ENCODE measurements at places on chromosomes 2 and 18. TPM values are rescaled to one million over a fixed set of nuclear protein-coding genes. Genes with fewer than 3 reads are reported as not detected.
A peak's percentile ranks its signal among the peaks of the same experiment; 100 is the strongest.

DNA sequence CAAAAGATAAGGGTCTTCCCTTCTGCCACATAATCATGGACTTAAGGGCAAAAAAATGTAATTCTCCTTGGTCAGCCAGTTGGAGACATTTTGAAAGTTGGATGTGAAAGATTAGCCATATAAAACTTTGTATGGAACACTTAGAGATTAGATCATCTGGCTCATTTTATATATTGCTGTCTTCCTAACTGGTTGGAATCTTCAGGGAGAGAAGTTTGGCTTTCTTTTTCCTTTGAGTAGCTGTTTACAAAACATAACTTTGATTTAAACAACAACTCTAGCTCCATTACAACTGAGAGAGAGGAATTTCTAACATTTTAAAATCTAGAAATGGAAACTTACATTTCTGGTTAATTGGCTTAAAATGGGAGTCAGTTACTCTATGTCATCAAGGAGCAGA, 132.7 kb downstream of the RDH14 start:
- no peak for DNase-seq
- no peak overlapping the region for H3K4me3 ChIP-seq
- H3K27me3 ChIP-seq = no peaks in the 10 kb centered on the region
- H3K4me1 ChIP-seq = no peaks in the 10 kb centered on the region

DNA sequence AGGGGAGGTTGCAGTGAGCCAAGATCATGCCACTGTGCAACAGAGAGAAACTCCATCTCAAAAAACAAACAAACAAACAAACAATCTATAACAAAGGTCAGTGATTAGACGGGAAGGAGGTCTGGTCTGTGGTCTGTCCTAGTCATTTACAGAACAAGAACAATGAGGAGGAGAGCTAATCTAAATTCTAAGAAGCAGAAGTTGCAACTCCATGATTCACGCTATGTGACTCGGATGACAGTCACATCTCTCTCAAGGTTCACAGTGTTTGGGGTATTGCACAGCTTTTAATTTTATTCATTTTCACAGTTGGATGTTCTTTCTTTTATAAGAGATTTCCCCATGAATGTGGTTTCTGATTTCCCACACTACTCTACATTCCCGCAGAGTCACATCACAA, 218.7 kb upstream of the PIEZO2 start:
- no peak for DNase-seq
- H3K27me3 ChIP-seq = no peaks in the 10 kb centered on the region
- no peak overlapping the region for H3K27ac ChIP-seq
- no peak overlapping the region for H3K4me3 ChIP-seq
- no peaks in the 10 kb centered on the region for H3K4me1 ChIP-seq

- DNase-seq = no peak
- H3K27ac ChIP-seq = no peak overlapping the region
- H3K36me3 ChIP-seq = no peaks in the 10 kb centered on the region
- H3K4me1 ChIP-seq = no peaks in the 10 kb centered on the region
- no peaks in the 10 kb centered on the region for H3K27me3 ChIP-seq
Observed at GRCh38 chr18:6719098-6719846, 10.2 kb upstream of the ARHGAP28 start.

- DNase-seq = no peak
- H3K4me1 ChIP-seq = no peaks in the 10 kb centered on the region
- H3K4me3 ChIP-seq = no peak overlapping the region
Observed at GRCh38 chr18:59814891-59815290, 84.9 kb upstream of the PMAIP1 start.

- no peaks in the 10 kb centered on the region for H3K36me3 ChIP-seq
- peak overlapping the region; percentile 76 for H3K27ac ChIP-seq
- no peak overlapping the region for H3K4me3 ChIP-seq
- H3K4me1 ChIP-seq = peaks cover 18% of the 10 kb centered on the region
- peaks cover 5% of the 10 kb centered on the region for H3K27me3 ChIP-seq
Observed at GRCh38 chr2:232980683-232981082, 32.4 kb downstream of the NGEF start.

DNA sequence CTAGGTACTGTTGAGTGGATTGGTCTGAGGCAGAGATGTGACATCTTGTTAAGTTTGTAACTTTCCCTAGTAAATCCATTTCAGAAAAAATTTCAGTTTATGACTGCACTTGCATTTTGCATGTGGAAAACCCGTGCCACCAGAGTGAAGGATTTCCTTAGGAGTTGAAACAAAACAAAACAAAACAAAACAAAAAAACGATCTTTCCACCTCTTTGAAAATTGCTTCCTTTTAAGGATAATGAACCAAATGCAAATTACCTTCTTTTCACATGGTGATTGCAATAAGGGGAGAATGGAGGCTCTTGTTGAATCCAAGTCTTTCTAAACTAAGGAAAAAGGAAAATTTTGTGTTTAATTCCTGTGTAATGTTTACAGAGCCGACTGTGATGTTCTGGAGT, 43.2 kb downstream of the PHLPP1 start:
- no peaks in the 10 kb centered on the region for H3K36me3 ChIP-seq
- no peak overlapping the region for H3K27ac ChIP-seq
- H3K4me1 ChIP-seq = peaks cover 22% of the 10 kb centered on the region
- no peak for DNase-seq

DNA sequence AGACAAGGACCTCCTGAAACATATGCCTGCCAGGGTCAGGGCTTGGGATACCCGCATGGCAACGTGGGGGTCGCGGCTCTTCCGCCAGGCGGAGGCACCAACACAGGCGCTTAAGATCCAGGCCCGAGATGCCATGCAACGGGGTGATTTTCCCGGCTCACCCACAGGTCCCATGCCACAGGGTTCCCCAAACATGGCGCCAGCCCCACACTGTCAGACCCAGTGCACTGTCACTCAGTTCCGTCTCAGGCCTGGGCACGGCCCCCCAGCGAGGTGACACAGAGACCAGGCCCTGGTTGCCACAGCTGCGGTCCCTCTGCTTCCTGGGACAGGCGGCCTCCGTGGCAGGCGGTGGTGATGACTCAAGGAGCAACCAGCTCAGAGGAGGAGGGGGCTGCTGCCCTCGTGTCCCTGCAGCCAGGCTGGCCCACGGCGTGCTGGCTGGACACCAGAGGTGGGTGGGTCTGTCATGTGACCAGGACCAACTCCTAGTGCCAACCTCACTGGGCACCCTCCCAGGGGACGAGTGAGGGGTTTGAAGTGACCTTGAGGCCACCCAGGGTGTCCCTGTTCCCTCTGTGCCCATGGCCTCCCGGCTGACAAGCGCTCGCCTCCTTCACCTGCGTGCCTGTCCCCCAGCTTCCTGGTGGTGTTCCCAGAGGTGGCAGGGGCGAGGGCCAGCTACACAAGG, 4.9 kb downstream of the PDCD1 start:
- DNase-seq = no peak
- H3K36me3 ChIP-seq = no peaks in the 10 kb centered on the region
- H3K27ac ChIP-seq = no peak overlapping the region
- H3K27me3 ChIP-seq = peaks cover 7% of the 10 kb centered on the region
- no peak overlapping the region for H3K4me3 ChIP-seq
- H3K4me1 ChIP-seq = no peaks in the 10 kb centered on the region

- no peaks in the 10 kb centered on the region for H3K36me3 ChIP-seq
- H3K27ac ChIP-seq = no peak overlapping the region
- H3K4me1 ChIP-seq = no peaks in the 10 kb centered on the region
- no peak for DNase-seq
Observed at GRCh38 chr2:203225423-203226039, 13.3 kb upstream of the CYP20A1 start.

GRCh38 chr2:138373993-138374408, 127.6 kb upstream of the SPOPL start:
- DNase-seq = no peak
- H3K36me3 ChIP-seq = no peaks in the 10 kb centered on the region
- H3K27me3 ChIP-seq = no peaks in the 10 kb centered on the region
- H3K27ac ChIP-seq = no peak overlapping the region
- H3K4me3 ChIP-seq = no peak overlapping the region
- no peaks in the 10 kb centered on the region for H3K4me1 ChIP-seq

- no peak overlapping the region for H3K4me3 ChIP-seq
- H3K27ac ChIP-seq = no peak overlapping the region
- no peaks in the 10 kb centered on the region for H3K36me3 ChIP-seq
- no peak for DNase-seq
- H3K27me3 ChIP-seq = no peaks in the 10 kb centered on the region
- H3K4me1 ChIP-seq = no peaks in the 10 kb centered on the region
Observed at GRCh38 chr2:28915939-28916338, 21.5 kb downstream of the WDR43 start.

DNA sequence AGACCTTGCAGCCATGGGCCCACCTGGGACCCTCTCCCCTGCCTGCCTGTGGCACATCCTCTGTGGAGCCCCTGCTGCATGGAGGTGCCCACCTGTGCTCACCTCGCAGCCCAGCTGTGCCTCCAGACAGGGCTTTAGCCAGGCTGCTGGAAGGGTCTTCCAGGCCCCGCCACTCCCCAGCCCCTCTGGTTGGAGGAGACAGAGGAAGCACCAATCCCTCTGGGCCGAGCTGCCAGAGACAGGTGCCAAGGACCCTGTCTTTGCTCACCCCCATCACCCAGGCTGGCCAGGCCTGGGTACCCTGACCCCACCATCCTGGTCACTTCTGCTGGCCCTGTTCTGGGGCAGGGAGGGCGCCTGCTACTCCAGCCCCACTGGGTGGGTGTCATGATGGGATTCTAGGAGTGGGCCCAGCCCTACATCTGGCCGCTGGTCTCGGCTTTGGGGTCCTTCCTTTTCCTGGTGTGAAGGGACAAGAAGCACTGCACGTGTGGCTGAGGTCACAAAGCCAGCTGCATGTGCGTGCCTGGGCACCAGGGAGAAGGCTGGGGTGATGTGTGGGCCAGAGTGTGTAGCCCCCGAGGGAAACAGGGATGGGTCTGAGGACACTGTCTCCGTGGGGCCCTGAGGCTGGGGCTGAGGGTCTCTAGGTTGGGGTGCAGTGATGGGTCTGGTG, 9.3 kb upstream of the NEU4 start:
- H3K27me3 ChIP-seq = peaks cover 22% of the 10 kb centered on the region
- no peak overlapping the region for H3K27ac ChIP-seq
- peaks cover 56% of the 10 kb centered on the region for H3K4me1 ChIP-seq
- peak; percentile 7 for DNase-seq
- H3K36me3 ChIP-seq = no peaks in the 10 kb centered on the region

GRCh38 chr2:43611987-43612894, 16.4 kb upstream of the THADA start:
- peaks cover 13% of the 10 kb centered on the region for H3K4me1 ChIP-seq
- no peaks in the 10 kb centered on the region for H3K27me3 ChIP-seq
- DNase-seq = peak; percentile 73

GRCh38 chr2:216830346-216830745, 29.5 kb downstream of the TNP1 start:
- no peak for DNase-seq
- no peaks in the 10 kb centered on the region for H3K36me3 ChIP-seq
- peaks cover 10% of the 10 kb centered on the region for H3K4me1 ChIP-seq
- no peak overlapping the region for H3K4me3 ChIP-seq

DNA sequence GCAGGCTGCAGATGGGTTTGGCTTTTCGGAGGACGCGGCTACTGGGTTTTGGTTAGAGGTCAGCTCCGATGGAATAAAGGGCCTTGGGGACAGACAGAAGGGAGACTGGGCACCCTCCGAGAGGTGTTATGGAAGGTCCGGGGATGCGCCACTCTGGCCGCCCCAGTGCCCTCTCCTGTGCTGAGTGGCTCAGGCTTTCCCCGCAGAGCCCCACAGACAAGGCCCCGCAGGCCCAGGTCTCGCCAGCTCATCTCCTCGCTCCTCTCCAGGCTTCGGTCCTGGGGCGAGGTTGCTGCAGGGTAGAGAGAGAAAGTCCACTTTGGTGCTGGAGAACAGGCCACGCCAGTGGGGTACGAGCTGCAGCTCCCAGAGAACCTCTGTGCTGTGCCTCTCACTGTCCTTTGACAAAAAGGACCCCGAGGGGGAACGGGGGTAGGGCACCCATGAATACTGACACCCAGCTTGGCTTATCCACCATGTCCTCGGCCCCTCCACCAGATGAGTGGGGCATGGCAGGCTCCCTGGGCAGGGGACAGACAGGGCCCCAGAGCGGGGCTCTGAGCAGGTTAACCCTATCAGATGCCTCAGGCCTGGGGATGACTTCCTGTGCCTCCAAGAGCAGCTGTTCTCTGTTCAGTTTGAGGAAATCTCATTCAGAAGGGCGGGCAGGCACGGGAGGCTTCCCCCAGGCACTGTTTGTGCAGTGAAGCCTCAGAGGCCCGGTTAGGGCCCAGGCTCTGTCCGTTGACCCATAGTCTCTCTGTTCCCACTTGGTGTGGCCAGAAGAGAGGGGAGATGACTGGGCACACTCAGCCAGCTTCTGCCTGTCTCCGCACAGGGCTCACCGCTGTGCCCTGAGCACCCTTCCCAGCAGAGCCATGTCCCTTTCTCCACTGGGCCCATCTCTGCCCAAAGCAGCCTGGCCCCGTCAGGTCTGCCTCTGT, 15.7 kb upstream of the CNNM3 start:
- DNase-seq = no peak
- peaks cover 21% of the 10 kb centered on the region for H3K36me3 ChIP-seq
- no peaks in the 10 kb centered on the region for H3K27me3 ChIP-seq
- H3K4me1 ChIP-seq = peaks cover 9% of the 10 kb centered on the region
- H3K27ac ChIP-seq = peak overlapping the region; percentile 14

- no peaks in the 10 kb centered on the region for H3K4me1 ChIP-seq
- H3K36me3 ChIP-seq = no peaks in the 10 kb centered on the region
- no peak for DNase-seq
Observed at GRCh38 chr2:209209943-209210342, 213.9 kb upstream of the MAP2 start.

GRCh38 chr2:158487419-158487818, 30.7 kb downstream of the PKP4 start:
- H3K27ac ChIP-seq = no peak overlapping the region
- H3K4me3 ChIP-seq = no peak overlapping the region
- H3K27me3 ChIP-seq = no peaks in the 10 kb centered on the region
- no peaks in the 10 kb centered on the region for H3K4me1 ChIP-seq

DNA sequence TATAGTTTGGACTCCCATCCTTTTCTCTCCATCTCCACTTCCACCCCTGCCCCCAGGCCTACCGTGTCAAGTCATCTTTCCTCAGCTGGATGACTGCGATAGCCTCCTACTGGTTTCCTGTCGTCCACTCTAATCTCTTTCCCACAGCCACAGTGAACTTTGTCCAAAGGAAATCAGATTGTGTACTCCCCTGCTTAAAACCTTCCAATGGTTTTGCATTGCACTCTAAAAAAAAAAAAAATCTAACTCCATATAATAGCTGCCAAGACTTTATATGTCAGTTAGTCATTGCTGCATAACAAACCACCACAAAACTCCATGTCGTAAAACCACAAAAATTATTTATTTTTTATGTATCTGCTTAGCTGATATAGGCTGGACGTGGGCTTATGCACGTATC, 160.2 kb upstream of the CCDC68 start:
- no peaks in the 10 kb centered on the region for H3K36me3 ChIP-seq
- no peak for DNase-seq
- no peaks in the 10 kb centered on the region for H3K27me3 ChIP-seq
- no peak overlapping the region for H3K4me3 ChIP-seq
- H3K4me1 ChIP-seq = no peaks in the 10 kb centered on the region

COL4A4 gene
- total RNA-seq = 1.5 TPM

LRRFIP1 gene
- 147 TPM for total RNA-seq

CYP27A1 gene
- total RNA-seq = 159 TPM

PNKD gene
- 110 TPM for total RNA-seq

C2orf66 gene
- total RNA-seq = not detected

FAM228A gene
- 0.27 TPM for total RNA-seq

LDLRAD4 gene
- 85.4 TPM for total RNA-seq

Data from transverse colon (tissue), 4 donors.